NCI-H82 (cell line): ENCODE measurements at places on chromosomes 4 and X.
A peak's percentile ranks its signal among the peaks of the same experiment; 100 is the strongest.

GRCh38 chr4:130576218-130576617 is 1480.3 kb downstream of the C4orf33 start:
- DNase-seq, result peak; percentile 94

- peak; percentile 20 for DNase-seq
Measured at GRCh38 chr4:52868133-52868532, 6.0 kb downstream of the RASL11B start.

GRCh38 chrX:14303891-14304290 is 225.4 kb upstream of the GLRA2 start:
- DNase-seq, result no peak

DNA sequence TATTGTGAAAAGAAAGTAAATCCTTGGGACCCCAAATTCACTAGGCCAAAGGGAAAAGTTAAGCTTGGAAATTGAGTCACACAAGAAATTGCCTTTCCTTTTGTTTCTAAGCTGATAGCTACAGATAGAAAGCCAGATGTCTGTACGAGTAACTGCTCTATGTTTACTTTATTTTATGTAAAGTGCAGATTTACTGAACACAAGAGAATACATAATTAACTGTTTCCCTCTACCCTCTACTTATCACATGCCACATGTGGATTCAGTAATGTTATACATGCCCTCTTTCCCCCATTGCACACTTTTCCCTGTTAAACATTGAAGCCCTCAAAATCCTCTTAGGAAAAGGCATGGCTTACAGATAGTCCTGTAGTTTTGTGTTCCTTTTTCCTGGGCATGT is 16.5 kb upstream of the TDO2 start:
- no peak for DNase-seq

- no peak for DNase-seq
Measured at GRCh38 chr4:165394275-165394674, 15.5 kb downstream of the CPE start.

- DNase-seq, result no peak
Measured at GRCh38 chr4:93157986-93158385, 670.6 kb upstream of the ATOH1 start.

DNA sequence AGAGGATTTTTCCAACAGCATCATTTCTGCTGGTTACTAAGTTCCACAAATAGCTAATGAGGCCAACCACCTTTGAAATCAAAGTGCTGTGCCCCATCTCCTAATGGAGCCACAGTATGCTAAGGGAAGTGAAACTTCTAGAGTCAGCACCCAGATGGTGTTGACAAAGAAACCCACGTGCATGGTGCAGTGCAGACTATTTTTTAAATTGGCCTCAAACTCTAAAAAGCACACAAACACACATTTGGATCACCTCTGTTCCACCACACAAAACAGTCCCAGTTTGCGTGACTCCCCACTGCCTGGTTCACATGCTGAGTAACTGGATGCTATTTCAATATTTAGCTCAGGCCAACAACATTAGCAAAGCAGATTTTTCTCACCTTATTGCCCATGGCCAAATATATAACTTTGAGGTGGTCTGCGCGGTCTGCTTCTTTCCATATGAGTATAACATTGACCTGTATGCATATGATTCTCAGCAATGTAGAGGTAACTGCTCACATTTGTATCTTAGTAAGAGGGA is 69.9 kb downstream of the AMELX start:
- no peak for DNase-seq

DNA sequence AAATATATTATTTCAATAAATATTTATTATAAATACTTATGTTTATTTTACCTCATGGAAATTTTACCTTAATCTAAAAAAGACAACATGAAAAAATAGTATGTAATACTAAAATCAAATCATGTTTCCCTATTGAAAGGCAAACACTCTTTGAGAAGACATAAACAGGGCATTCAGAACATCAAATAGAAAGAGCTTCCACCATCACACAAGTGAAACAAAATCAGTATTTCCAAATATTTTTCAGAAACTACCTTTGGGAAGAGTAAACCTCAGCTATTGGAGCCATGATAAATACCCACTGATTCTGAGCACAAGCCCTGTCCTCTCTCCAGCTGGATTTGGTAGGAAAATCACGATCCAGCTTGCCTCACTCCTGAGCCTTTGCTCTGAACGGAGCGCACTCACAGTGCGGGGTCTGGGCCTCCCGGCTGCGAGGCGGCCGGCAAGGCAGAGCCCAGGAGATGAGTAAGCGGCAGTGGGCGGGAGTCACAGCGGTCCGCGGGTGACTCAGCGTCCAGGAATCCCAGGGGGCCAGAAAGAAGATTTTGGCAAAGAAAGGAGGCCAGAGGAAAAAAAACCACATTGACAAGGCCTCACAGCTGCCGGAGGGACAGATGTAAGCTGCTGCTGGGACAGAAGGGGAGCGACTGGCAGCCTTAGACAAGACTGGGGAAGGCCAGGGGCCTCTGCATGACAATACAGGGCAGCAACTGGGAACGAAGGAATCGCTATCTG is 14.7 kb upstream of the ANXA5 start:
- DNase-seq, result peak; percentile 65

- no peak for DNase-seq
Measured at GRCh38 chrX:131979116-131979515, 44.0 kb upstream of the STK26 start.

DNA sequence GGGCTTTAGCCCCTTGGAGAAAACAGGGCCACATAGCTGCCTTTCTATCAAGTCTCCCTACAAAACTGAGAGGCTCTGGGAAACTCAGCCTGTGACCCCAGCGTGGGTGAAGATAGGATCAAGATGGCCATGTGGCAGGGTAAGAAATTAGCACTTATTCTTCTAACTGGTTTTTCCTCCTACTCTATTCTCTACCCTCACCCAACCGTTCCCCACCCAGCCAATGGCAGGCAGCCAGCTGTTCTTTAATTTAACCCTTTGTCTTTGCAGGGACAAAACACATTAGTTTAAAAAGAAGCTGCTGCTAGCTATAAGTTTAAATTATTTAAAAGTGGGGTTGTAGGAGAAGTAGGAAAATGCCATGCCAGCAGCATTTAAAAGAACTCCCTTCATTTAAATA is 2.8 kb downstream of the CLCN5 start:
- DNase-seq, result peak; percentile 37

DNA sequence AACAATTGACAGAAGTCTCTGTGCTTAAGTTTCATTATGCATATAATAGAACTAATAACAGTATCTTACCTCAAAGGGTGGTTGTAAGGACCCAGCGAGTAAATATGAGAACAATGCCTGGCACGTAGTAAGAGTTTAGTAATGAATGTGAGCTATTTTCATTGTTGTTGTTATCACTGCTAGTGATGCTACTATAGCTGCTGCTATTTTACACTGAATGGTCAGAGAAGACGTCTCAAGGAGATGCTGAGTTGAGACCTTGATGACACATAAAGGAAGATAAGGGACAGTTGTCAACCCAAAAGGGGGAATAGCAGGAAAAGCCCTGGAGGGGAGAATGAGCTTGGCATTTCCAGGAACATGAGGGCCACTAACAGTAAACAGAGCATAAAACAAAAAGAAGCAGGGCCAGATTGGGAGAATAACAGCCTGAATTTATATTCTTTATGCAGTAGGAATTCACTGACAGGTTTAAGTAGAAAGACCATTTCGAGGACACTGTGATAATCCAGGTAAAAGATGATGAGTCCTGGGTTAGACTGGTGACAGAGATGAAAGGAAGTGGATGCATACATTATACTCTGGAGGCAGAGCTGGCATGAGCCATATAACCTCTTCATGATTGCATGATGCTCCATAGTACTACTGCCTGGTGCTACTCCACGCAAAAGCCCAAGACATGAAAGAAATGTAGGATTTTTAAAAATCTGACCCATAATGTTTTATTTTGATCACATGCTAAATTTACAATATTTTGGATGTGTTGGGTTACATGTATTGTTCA is 23.1 kb downstream of the ATP8A1 start:
- DNase-seq, result no peak

- DNase-seq, result peak; percentile 56
Measured at GRCh38 chrX:80876877-80877276, 67.2 kb upstream of the BRWD3 start.

- no peak for DNase-seq
Measured at GRCh38 chr4:18733961-18734360, 712.4 kb upstream of the LCORL start.

DNA sequence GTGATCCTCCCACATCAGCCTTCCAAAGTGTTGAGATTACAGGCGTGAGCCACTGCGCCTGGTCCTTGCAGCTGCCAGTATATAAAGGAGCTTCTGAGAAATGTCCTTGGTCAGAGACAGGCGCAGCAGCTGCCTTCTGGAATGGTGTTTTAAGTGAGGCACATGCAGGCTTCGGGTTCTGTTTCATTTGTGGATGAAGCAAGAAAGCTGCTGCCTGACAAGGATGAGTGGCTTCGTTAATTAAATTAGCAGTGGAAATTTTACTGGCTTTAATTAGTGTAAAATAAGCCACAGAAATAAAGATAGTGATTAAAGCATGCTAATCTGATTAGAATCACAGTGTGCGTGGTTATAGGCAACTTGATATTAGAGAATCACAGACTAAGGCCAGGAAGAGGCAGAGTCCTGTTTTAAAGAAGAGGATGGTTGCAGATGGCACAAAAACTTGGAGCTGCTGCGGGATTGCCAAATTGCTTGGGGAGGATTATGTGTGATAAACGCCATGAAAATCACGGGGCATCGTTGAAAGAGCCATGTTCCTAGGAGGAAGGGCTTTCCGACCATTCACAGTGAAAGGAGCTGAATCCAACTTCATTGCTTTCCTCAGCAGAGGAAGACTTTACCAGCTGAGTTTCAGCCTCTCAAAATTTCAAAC is 348.4 kb upstream of the FAT1 start:
- DNase-seq, result peak; percentile 70

GRCh38 chrX:46961574-46962283 is 49.5 kb downstream of the JADE3 start:
- DNase-seq, result peak; percentile 70

- DNase-seq, result no peak
Measured at GRCh38 chrX:9528498-9528897, 63.6 kb downstream of the TBL1X start.

DNA sequence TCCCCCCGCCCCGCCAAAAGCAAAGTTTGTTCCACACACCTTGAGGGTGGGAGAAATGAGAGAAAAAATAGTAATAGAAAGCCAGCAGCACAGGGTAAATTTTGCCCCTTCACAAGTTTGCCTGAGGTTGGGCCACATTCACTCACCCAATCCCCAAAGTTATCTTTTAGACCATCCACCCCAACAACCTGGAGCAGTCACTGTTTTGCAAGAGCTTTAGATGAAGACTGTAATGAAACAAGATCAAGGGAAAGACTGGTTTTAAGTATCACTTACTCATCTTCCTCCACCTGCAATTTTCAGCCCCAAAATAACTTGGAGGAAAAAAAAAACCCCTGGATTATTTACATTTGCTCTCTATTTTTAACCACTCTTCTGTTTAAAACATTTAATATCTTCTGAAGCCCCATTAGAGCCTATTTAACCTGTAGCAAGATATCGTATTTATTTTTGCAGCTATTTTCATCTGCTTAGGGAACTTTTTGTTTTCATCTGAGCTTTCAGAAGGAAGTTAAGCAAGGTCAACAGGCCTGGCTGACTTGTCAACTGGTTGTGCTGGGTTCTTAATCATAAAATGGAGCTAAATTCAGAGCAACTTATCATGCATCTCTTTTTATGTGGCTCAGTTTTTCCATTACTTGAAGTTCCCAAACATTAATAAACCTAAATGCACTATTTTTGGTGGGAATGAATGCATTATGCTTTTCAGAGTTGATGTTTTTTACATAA is 24.6 kb upstream of the TBL1X start:
- DNase-seq, result no peak

DNA sequence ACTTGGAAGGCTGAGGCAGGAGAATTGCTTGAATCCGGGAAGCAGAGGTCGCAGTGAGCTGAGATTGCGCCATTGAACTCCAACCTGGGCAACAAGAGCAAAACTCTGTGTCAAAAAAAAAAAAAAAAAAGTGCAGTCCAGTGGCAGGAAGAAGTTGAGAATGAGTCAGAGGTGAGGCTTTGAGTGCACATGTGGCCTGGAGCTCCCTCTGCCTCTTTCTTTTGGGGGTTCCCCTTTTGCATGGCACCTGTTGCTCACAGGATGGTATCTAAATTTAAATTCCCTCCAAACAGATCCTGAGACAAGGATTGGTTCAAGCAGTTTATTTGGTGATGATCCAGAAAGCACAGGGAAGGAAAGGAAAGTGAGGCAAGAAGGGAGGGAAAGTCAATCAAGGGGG is 151.4 kb upstream of the STX18 start:
- DNase-seq, result no peak

- DNase-seq, result no peak
Measured at GRCh38 chr4:180973894-180974293, 1269.3 kb upstream of the TENM3 start.

- no peak for DNase-seq
Measured at GRCh38 chr4:77826275-77826674, 7.1 kb upstream of the CNOT6L start.
